ENCODE measurements at places on chromosomes 13 and 19.

- no peak for DNase-seq
These were observed 10.9 kb upstream of the CACNG7 start for GRCh38 chr19:53898166-53898565.

- DNase-seq, result no peak
These were observed 17.1 kb downstream of the NAA16 start for GRCh38 chr13:41327994-41328790.

GRCh38 chr19:58059003-58059670 is at the start of gene ZNF135:
ZNF135 (plus strand) TSS chr19:58059282; CDS start chr19:58060003, 721 bp downstream.
- peak; percentile 87 for DNase-seq

- DNase-seq, result no peak
These were observed 15.7 kb downstream of the PLEKHF1 start for GRCh38 chr19:29680937-29681336.

GRCh38 chr19:51931921-51932320 is 4.6 kb downstream of the ZNF613 start:
- DNase-seq, result no peak

- DNase-seq, result no peak
These were observed 68.4 kb downstream of the DIAPH3 start for GRCh38 chr13:60095300-60095699.

DNA sequence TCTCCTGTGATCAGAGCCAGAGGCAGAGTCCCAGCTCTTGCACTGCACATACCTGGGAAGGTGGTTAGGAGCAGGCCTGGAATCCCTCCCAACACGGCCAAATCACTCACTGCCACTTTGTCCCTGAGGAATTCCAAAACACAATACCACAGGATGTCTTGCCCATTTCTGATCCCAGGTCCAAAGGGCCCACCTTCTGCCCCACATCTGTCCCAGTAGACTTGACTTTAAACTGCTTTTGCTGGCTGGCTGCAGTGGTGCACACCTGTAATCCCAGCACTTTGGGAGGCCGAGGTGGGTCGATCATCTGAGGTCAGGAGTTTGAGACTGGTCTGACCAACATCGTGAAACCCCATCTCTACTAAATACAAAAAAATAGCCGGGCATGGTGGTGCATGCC is 18.9 kb downstream of the ZNF536 start:
- DNase-seq, result no peak

DNA sequence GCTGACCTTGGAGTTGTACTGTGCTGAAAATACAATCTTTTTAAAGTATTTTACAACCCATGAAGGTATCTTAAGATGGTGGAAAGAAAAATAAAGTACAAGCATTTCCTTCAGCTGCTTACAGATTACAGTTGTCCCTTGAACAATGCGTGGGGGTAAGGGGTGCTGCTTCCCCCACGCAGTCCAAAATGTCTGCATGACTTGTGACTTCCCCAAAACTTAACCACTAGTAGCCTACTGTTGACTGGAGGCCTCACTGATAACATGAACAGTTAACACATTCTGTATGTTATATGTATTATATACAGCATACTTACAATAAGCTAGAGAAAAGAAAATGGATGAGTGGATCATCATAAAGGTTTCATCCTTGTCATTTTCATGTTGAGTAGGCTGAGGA is 45.3 kb upstream of the ZNF599 start:
- DNase-seq, result no peak

DNA sequence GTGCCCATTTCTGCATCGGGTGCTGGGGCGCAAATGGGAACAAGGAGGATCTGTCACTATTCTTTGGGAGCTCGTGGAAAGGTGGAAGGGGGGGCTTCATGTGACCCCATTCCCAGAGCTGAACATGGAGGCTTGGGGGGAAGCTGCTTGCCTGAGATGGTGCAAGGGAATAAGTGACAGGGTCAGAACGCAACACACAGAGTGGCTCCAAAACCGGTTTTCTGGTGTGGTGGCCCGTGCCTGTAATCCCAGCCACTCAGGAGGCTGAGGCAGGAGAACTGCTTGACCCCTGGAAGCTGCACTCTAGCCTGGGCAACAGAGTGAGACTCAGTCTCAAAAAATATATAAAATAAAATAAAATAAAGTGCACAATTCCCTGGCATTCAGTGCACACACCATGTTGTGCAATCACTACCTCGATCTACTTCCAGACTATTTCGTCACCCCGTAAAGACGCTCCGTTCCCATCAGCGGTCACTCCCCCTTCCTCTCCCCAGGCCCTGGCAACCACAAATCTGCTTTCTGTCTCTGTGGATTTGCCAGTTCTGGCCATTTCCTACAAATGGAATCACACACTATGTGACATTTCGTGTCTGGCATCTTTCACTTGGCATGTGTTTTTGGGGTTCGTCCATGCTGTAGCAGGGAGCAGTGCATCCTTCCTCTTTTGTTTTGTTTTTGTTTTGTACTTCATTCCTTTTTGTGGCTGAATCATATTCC is 18.2 kb upstream of the COMP start:
- DNase-seq, result peak; percentile 43

GRCh38 chr19:28847468-28847867 is 365.5 kb downstream of the UQCRFS1 start:
- no peak for DNase-seq

- DNase-seq, result no peak
These were observed 430 bp downstream of the MAP4K1 start for GRCh38 chr19:38617283-38617763.

DNA sequence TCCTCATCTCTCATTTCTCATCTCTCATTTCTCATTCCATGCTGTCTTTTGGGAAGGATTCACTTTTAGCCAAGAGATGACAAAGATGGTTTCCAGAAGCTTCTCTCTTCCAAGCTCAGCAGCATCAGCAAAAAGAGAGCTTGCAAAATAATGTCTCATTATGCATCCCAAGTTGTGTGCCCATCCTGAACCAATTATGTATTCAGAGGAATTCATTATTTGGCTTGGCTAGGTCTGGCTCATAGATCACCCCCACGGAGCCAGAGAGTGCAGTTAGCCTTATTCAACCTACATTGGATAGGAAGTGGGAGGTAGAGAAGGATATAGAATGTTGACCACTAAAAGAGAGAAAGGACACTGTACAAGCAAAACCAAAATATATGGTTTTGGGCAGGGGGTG is 5.4 kb upstream of the OLFM2 start:
- DNase-seq, result no peak

GRCh38 chr13:50731400-50731799 is 112.1 kb downstream of the DLEU7 start:
- DNase-seq, result peak; percentile 71

All from astrocyte of the spinal cord (primary cell).